Stomach (tissue), 19 donors: ENCODE measurements at places on chromosomes 4 and X.

DNA sequence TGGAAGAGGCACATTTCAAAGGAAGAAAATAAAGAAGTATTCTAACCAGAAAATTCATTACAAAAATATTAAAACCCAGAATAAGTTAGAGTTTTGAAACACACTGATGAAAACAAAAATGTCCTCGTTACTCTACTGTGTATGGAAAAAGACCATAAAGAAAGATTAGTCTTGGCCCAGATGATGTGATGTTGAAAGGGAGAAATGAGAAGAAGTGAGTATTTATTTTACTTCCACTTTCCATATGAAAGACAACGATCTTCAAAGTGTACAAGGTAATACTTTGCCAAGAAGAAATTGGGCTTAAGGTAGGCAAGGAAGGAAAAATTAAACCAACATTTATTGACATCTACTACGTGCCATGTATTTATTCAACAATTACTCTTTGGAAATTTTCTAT is 48.6 kb upstream of the EMCN start:
- no peak for DNase-seq

DNA sequence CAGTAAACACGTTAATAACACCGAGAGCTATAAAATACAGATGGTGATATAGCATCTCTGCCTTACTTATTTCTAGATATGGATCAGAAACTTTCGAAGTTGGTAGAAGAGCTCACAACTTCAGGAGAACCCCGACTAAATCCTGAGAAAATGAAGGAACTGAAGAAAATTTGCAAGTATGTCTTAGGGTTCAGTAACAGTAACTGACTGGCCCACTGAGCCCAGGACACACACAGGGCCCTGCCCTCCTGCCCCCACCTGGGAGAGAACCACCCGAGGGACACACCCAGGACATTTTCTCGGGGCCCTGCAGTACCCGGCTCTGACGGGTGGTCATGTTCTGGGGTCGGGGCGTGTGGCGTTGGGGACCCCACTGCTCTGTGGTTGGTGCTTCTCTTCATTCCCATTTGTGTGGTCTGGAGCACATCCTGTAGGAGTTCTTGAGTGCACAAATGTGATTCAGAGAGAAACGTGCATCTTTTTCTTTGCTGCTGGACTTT is 1.1 kb downstream of the UVSSA start:
- DNase-seq, result no peak

DNA sequence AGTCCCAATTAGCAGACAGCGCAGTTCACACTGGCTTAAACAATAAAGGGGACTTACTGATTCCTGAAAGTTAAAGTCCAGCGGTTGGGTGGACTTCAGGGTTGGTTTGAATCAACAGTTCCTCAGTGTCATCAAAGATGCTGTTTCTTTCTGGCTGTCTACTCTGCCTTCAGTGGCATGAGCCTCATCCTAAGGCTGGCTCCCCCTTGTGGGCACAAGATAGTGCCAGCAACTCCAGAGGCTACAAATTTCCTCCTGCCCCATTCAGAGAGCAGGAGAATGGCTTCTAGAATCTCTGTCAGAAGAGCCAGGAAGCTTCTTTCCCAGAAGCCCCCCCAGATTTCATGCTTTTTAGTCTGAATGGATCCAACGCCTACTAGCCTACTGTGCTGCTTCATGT is 82.4 kb upstream of the MTM1 start:
- peak; percentile 65 for DNase-seq

DNA sequence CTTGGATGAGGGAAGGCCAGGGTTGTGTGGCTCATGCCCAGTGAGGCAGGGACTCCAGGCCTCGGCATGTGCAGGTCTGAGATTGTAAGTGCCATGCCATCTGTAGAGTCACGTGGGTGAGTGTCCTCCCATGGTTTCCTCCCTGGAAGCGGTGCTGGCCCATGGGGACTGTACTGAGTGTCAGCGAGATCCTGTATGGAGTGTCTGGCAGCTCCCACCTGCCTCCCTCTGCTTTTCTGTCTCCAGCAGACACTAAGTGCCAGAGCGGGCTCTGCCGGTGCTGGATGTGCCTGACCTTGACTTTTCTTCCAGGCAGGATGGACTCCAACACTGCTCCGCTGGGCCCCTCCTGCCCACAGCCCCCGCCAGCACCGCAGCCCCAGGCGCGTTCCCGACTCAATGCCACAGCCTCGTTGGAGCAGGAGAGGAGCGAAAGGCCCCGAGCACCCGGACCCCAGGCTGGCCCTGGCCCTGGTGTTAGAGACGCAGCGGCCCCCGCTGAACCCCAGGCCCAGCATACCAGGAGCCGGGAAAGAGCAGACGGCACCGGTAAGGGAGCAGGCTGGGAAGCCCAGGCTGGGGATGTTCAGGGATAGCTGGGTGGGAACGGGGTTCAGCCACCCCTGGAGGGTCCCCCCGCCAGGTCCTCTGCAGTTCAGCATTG is 7.6 kb downstream of the WFS1 start:
- DNase-seq, result peak; percentile 46

DNA sequence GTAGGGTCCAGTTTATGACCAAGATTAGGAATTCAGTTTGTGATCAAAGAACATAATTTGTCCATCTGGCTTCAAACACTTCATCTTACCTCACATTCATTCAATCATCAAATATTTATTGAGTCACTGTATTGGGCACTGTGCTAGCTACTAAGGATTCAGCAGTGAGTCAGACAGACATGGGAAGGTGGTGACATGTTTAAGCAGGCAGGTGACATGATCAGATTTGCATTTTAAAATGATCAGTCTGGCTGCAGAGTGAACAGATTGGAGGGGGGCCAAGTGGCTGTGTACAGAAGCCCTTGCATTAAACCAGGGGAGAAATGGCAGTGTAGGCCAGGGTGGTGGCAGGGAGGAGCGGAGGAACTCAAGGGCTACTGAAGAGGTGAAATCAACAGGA is 25.1 kb upstream of the APLN start:
- no peak for DNase-seq

- DNase-seq, result peak; percentile 20
Measured at GRCh38 chr4:183201331-183201730, 102.3 kb downstream of the WWC2 start.

DNA sequence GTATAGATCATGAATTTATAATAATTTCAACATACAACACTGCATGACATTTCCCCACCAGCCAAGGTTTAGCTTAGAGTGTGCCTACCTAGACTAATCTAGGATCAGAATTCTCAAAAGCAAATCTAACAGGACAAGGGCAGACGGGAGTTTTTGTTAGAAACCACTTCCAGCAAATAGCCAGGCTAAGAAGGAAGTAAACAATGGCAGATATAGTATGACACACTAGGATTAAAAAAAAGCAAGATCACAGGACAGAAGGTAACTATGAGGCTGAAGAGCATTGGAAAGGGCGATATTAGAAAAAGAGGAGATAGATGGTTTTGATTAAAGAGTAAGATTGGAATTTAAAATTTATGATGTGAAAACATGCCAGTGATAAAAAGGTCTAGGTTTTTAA is 124.8 kb downstream of the LRBA start:
- DNase-seq, result peak; percentile 10

DNA sequence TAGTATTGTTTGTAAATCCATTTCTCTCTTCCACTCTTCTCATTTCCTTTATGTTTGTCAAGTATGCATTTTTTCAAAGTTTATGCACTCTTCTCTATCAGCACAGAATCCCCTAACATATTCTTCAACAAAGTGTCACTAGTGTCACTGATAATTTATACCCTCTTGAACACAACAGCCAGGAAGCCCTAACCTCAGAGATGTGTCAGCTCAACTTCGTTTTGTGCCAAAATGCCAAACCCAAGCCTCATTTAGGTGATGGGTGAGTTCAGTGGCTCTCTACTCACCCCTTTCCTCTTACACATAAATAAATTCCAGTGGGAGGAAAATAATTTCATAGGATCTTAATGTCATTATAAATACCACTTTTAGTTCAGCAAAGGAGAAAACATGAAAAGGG is 22.4 kb upstream of the P2RY10 start:
- DNase-seq, result no peak

DNA sequence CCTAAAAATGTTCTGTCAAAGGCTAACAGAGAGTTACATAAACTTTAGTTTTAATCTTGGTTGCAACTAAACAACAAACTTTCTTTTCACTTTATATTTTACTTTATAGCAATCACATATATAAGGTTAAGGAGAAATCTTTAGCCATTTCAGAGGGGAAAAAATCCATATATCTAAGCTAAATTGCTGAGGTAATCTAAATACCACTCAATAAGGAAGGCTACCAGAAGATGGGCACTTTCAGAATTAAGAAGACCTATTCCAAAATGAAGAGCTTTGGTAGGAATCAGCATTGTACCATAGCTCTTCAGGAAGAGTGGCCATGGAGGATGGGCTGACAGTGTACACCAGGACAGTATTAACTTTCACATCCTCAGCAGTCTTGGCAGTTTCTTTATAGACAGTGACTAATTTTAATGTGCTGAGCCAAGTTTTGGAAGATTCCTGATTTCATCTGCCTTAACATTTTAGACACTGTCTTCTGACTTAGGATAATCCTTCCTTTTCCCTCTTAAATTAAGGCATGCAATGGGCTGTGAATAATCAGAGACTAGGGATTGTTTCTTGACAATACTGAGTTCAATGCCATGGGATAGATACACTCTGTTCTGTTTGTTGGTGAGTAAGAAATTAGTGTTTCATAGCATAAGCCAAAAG is 7.1 kb downstream of the FAT4 start:
- no peak for DNase-seq

DNA sequence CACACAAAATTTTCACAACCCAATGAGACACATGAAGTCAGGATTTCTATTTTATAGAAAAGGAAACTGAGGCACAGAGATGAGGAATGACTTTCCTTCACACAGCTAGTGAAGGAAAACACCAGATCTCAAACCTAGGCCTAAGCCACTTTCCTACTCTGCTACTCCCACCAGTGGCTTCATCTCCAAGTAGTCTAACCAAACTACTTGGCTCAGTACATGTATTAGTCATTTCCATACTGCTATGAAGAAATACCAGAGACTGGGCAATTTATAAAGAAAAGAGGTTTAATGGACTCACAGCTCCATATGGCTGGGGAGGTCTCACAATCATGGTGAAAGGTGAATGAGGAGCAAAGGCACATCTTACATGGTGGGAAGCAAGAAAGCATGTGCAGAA is 196.6 kb downstream of the EVC2 start:
- DNase-seq, result no peak

DNA sequence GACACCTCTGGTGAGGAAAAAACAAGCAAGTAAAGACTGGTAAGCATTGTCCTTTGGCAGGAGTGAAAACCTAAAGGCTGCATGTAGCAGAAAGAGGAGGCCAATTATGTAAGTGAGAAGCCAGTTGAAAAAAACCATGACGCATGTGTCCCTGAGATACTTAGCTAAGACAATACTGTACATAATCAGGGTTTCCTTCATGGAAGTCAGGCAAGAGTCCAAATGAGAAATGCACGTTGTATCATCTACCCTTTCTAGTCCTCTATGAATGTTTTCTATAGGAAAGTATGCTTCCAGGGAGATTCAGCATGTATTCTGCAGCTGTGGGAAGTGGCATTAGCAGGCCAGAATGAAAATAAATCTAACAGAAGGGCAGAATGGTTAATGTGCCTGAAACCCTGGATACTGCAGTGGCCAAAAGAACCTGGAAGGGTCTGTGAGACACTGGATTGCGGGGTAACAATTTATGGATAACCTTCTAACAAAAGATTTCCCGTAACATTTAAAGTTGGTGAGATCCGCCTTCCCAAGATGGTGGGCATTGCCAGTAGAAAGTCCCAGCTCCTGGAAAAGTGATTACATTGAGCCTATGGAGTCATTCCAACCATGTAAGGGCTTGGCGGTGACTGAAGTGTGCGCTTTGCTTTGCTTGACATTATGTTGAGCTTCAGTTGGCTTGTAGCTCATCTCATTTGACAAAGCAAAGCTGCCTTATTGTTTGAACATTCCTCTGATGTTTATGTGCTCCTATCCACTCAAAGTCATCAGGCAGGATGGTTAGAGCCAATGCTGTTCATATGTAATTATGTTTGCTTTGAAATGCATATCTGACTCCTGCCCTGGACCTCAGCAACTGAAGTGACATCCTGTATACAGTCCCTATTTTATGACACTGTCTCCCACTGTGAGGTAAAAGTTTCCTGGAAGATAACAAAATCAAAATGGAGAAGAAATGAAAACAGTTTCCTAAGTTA is 200.4 kb downstream of the ARHGAP24 start:
- no peak for DNase-seq

- DNase-seq, result peak; percentile 14
Measured at GRCh38 chrX:102739657-102740056, 19.1 kb downstream of the GPRASP3 start.

- DNase-seq, result no peak
Measured at GRCh38 chr4:10023050-10023419, 1.7 kb upstream of the SLC2A9 start.

- DNase-seq, result no peak
Measured at GRCh38 chrX:49956313-49956712, 33.9 kb downstream of the CLCN5 start.

DNA sequence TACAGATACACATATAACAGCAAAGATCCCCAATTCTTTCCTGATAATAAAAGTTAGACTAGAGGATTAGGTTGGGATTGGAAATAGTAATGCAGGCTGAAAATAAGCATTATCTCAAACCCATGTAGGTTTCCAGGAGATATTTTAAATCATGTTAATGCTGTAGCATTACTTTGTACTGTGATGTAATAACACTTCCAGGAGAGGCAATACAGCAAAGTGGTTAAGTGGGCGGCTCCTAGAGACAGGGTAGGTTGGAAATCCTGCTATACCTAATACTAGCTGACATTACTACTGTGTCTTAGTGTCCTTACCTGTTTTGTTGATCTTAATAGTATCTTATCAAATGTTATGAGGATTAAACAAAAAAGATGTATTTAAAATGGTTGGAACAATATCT is 9.6 kb downstream of the PAICS start:
- DNase-seq, result no peak

DNA sequence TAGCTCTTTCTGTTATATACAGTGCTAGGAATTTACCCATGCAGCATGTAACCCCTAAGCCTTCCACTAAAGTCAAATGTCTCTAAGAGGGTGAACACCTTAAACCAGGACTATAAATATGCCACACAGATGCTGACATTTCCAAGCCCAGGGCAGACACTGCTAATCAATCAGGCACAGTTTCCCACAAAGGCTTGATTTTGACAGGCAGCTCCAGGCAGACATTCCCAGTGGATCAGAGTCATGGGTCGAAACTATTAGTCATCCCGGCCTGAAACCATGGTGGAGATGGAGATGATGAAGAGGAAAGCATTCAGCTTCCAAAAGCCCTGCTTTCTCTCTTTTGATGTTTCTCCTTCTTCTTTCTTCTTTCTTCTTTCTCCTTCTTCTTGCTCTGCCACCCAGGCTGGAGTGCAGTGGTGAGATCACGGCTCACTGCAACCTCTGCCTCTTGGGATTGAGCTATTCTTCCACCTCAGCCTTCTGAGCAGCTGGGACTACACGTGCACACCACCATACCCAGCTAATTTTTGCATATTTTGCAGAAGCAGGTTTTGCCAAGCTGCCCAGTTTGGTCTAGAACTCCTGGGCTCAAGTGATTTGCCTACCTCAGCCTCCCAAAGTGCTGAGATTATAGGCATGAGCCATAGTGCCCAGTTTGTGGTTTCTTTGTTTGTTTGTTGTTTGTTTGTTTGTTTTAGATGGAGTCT is 21.0 kb upstream of the SORCS2 start:
- DNase-seq, result no peak

- peak; percentile 49 for DNase-seq
Measured at GRCh38 chr4:38310446-38311043, 350.3 kb downstream of the PTTG2 start.
